Right hindlimb (tissue), 1 donor: ENCODE measurements at places on chromosomes 11 and 22.
A peak's percentile ranks its signal among the peaks of the same experiment; 100 is the strongest.

- no peak for DNase-seq
These were observed 25.5 kb upstream of the TXNRD2 start for GRCh38 chr22:19966908-19967750.

GRCh38 chr22:26667140-26667539 lies 9.8 kb downstream of the MIAT start:
- no peak for DNase-seq

GRCh38 chr11:10498426-10499250 lies 42.3 kb downstream of the RNF141 start:
- no peak for DNase-seq

DNA sequence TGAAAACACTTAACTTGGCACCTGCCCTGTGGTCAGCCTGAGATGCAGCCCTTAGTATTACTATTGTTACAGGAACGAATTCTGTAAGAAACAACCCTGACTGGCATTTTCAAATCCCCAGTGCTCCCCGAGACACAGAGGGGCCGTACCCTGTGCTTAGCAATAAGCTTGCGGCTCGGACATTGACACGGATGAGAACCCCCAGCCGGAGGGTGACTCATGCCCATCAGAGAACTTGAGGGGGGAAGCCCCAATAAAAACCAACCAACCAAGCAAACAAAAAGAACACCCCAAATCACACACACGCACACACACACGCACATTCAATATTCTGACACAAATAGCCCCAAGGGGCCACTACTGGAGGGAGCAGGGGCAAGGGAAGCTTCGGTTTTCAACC lies 63.8 kb downstream of the SHISAL1 start:
- DNase-seq = no peak

DNA sequence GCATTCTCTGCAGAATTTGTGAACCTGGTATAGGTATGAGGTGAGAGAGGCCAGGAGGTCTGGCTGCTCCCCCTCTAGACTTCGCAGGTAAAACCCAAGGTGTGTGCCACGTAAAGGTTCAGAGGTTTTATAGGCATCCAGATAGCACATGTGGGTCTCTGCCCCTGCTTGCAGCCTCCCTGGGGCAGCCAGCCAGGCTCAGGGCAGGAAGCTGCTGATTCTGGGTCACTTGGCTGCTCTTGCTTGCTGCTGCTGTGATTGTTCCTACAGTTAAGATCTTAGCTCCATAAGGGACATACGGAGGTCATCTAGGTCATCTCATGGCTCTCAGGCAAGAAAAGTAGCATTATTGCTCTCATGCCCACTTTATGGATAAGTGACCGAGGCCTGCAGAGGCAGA lies 30.2 kb downstream of the ZBTB16 start:
- no peak for DNase-seq

DNA sequence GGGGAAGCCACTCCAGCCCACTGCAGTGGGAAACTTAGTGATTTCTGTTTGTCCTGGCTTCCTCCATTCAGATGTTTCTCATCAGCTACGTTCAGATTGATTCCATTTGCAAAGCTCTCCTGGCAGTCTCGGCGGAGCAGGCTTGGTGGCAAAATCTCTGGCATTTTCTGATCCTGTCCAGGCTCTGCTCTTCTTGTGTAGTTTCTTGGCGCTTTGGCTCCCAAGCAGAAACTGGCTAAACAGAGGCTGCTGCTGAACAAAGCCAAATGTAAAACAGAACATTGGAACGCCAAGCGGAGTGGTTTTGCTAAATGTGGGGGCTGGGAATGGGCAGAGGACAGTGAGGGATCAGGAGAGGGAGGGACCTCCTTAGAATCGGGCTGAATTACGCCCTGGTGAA lies 36.7 kb downstream of the ADAMTS8 start:
- DNase-seq = peak; percentile 33

DNA sequence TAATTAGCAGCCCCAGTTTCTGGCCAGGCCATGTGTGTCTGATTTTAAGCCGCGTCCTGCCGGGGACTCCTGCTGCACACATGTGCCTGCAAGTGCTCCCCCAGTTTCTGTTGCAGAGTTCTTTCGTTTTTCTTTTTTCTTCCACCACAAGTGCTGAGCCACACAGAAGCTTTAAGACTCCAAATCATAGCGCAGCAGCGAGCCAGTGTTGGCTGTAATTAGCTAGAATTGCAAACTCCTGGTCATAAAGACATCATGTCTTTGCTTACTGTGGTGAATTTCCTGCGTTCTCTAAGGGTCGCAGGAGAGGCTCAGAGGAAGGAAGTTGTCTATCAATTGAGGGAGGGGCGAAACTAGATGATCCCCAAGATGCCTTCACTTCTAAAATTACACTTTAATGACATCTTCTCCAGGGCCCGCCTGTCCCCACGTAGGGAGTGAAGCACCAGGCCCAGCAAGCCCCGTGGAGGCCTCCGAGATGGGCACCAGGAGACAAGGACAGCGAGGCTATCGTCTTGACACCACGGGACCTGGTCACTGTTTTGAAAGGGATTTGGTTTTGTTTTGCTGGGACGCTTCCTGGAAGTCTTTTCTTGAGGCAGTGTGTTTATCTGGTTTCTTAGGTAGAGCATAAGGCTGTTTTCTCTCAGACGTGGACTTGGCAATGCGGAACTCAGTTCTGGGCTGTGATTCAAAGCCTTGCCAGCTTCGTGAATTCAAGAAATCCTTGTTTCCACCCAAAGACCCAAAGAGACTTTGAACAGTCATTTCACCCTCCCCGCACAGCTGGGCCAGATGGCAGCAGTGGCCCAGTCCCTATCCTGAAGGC lies 71.8 kb downstream of the UBASH3B start:
- DNase-seq = no peak

DNA sequence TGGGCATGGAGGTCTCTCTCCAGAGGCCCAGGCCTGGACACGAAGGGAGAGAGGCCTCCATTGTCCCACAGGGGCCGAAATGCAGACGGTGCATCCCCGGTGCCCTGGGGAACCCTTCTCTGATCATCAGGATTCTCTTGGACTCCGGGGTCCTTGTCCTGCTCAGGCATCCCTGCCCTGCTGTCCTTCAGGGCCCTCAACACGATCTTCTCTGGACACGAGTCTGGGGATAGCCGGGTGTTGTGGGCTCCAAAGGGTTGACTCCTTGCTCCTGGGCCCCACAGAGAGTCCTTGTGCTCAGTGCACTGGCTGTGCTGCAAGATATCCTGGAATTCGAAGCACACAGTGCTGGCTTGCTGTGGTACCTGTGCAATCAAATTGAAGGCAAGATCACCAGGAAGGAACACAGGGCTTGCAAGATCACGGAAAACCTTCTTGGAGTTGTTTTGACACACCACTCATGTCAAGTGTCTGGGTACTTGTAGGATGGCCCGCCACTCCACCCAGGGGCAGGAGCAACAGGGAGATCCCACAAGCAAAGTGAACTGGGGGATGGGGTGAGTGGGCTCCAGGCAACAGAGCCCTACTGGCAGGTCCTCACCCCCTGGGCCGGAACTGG lies 61.3 kb upstream of the PRODH start:
- DNase-seq = no peak

DNA sequence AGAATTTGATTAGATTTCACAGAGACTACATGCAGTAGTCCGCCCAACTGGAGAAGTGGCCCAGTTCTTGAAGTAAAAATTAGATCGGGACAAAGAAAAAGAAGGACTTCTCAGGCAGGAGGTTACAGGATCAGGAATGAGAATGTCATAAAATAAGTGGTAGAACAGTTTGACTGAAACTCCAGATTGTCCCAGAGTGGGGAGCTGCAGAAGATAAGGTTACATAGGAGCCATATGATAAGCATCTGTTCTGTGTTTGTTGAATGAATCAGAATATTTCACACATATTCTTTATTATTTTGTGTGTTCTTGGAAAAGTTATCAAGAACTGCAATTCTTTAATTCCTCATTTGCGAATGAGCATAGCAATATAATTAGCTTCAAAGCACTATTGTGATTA lies 210.6 kb downstream of the AASDHPPT start:
- DNase-seq = no peak

- no peak for DNase-seq
These were observed 6.5 kb downstream of the FAR1 start for GRCh38 chr11:13674799-13675509.

DNA sequence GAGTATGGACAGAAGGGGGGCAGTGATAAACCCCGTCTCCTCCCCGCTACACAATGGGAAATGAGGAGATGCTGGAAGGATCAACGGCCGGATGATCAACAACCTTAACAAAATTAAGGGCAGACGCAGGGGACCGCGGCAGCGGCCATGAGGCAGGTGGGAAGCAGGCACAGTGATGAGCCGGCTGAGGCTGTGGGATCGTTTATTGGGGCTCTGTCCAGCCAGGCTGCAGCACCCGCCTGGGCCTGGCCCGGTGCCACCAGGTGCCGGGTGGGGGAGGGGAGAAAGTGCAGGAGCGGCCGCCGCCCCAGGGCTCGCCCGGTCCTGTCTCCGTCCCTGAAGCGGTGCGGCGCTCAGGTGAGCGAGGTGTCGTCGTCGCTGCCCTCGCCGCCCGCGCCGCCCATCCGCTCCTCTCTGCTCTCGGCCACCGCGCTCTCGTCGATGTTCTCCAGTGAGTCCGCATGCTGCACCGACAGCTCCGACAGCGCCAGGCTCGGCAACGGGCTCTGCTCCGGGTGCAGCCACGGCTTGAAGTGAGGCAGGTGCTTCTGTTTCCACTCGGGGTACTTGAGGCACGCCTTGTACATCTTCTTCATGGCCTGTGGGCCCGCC lies 2.4 kb upstream of the ARAP1 start:
- no peak for DNase-seq

- DNase-seq = no peak
These were observed 138.4 kb downstream of the DBX1 start for GRCh38 chr11:20021771-20022362.

GRCh38 chr11:112087212-112087611 lies 539 bp downstream of the SDHD start:
- no peak for DNase-seq

GRCh38 chr22:38415561-38416321 lies 39.3 kb downstream of the KCNJ4 start:
- DNase-seq = peak; percentile 51

DNA sequence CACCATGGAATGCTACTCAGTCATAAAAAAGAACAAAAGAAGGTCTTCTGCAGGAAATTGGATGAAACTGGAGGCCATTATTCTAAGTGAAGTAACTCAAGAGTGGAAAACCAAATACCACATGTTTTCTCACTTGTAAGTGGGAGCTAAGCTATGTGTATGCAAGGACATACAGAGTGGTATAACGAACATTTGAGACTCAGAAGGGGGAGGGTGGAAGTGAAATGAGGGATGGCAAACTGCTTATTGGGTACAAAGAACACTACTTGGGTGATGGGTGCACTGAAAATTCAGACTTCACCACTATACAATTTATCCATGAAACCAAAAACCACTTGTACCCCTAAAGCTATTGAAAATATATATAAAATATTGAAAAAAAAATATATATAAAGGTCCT lies 13.4 kb upstream of the CAT start:
- no peak for DNase-seq

DNA sequence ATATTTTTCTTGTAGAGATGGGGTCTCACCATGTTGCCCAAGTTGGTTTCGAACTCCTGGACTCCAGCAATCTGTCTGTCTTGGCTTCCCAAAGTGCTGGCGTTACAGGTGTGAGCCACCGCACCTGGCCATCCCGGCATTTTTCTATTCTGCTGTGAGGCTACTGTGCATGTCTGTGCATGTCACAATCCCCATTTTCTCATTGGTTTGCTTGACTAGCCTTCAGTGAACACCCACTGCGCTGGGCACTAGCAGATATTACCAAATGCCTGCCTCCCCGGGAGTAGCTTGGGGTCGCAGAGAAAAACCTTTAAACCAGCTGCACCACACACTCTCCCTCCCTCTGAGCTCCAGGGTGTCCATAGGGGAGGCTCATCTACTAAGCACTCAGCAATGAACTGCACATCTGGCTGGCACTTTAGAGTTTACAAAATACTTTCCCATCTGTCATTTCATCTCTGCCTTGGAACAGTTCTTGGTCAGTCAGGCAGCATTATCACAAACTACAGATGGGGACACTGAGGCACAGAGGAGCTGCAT lies 4.9 kb downstream of the CSNK1E start:
- no peak for DNase-seq

DNA sequence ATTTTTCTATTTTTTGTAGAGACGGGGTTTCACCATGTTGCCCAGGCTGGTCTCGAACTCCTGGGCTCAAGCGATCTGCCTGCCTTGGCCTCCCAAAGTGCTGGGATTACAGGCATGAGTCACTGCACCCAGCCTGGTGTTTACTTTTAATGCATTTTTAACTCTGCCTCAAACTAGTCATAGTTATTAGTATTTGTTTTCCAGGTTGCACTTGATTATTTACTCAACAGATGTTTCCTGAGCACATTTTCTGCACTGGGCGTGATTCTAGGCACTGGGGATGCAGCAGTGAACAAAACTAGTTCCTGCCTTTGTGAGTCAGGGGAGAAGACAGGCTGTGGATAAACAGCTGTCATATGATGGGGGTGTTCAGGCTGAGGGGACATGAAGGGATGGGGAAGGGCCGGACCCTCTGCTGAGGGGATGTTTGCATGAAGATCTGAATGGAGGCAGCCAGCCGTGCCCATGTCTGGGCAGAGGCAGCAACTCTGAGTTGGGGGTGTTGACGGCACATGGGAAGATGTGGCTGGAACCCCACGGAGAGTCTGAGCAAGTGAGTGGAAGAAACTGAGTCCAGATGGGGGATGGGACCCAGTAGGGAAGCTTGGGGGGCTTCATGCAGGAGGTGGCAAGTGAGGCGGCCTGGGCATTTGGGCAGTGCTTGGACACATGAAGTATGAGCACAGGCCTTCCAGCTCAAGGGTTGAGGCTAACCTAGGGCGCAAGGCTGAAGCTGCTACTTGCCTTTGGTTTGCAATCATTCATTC lies 34.4 kb downstream of the MPPED1 start:
- no peak for DNase-seq

GRCh38 chr11:66800720-66801428 lies 42.4 kb upstream of the RCE1 start:
- no peak for DNase-seq

DNA sequence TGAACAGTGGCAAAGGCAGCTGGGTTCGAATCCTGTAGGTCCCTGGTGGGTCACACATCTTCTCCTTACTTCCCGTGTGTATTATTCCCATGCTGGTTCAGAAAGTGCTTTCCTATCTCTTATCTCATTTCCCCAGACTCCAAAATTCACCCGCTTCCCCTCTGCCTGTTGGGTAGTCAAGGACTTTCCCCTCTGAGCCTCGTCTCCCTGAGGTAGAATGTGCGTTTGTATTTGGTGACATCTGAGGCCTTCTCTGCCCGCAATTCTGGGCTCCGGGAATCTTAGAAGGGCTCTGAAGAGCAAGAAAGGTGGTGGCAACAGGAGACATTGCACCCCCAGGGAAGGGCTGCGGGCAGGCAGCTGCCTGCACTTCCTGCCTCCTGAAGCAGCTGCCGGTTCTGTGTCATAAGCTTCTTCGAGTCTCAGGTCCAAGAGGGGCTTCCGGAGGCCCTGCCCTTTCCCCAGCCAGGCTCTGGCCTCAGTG lies 5.9 kb downstream of the LRRC32 start:
- DNase-seq = peak; percentile 29
